ENCODE measurements at places on chromosomes 5 and 9.
A peak's percentile ranks its signal among the peaks of the same experiment; 100 is the strongest.

DNA sequence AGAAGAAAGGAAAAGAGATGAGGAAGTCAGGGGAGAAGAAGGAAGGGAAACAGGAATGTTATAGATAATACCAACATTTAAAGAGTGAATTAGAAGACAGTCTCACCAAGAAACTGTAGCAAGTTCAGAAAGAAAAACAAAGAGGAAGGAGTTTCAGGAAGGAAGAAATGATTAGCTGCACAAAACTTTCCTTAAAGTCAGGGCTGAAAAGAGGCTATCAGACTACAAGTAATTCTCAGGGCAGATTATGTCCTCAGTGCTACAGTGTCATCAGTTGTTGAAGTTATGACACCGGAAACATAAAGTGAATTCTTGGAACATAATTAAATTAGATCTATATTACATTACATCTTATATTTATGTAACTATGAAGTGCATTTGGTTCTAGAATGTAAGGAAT lies 226.9 kb downstream of the ARRDC3 start:
- no peak for DNase-seq

GRCh38 chr5:92525131-92525530 lies 1055.9 kb downstream of the NR2F1-AS1 start:
- no peak for DNase-seq

DNA sequence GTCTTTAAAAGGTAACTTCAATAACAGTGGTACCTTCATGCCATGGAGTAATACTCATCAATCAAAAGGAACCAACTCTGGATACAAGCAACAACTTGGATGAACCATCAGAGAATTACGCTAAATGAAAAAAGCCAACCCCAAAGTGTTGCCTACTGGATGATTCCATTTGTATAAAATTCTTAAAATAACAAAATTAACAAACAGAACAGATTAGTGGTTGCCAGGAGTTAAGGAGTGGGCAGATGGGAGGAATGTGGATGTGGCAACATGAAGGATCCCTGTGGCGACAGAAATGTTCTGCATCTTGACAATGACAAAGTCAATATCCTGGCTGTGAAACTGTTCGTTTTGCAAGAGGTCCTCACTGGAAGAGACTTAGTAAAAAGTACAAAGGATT lies 50.5 kb downstream of the SPTLC1 start:
- no peak for DNase-seq

GRCh38 chr9:27362447-27363210 lies 65.7 kb upstream of the EQTN start:
- DNase-seq = no peak

DNA sequence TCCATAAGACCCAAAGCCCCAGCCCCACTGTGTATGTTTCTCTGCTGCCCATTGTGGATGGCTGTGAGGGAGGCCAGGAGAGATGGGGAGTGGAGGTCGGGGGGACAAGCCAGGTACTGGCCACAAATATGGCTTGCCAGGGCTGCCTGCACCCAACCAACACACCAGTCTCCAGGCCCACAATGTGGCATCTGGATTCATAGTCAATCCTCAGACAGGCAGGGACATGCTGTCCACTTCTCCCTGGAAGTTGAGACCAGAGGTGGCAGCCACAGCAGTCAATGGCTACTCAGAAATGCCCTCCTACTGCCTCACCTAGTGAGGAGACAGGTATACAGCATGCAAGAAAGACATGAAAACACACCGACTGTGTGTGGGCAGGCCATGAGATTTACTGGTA lies 61.2 kb upstream of the SLC25A51 start:
- DNase-seq = no peak

DNA sequence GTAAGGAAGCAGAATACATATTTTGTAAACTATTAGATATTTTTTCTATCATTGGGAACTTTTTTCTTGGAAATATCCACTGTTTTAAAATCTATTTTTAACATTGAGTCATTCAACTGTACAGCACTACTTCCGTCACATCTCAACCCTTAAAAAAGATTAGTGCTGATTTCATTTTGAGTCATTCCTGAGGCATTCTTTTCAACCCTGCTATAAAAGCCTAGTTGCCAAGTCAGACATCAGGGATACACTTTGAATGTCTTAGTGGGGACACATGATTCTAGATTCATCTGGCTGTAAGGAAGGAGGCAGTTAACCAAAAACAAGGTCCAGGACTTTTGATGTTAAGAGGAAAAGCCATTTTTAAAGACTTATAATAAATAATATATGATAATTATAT lies 160.9 kb downstream of the GIN1 start:
- no peak for DNase-seq

DNA sequence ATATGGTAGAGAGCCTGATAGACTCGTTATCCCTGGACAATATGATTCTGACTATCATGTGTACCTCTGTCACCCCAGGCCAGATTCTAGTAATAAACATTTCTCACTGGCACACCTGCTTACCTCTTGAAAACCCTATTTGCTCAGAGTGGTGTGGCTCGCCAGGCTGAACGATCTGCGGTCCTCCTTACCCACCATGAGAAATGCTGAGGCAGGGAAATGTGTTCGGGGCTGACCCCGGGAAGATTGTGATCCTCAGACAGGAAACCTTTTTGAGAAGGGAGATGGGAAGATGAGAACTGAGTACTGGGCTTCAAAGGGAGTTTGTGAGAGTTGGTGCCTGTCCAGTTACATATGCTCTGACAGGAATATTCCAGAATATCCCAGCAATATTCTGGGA lies 10.7 kb upstream of the PRXL2C start:
- no peak for DNase-seq

DNA sequence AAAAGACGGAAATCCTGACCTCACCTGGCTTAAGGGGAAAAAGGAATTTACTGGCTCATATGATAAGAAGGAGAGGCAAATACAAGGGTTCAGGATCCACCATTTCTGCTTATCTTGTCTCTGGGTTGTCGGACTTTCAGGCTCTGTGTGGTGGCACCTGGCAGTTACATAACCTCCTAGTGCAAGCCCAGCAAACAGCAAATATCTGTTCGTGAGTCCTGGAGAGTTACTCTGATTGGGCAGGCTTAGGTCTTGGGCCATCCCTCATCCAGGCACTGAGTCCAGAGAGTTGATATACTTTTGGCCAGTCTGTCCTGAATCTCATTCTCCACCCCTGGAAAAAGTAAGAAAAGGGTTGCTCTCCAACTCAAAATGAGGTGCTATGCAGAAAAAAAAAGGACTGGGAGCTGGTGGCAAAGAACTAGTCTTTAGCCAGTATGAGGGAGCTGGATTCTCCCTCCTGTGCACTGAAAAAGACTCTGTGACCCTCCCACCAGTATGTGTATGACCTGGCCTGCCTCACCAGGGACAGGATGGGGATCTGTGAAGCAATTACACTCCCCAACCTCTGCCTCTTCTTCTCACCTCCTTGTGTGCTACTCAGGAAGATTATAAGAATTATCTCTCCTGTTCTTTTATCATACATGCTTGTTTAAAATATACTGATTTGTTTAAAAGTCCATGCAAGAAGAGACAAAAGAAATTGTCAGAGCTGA lies 282.9 kb downstream of the ARHGAP26 start:
- DNase-seq = no peak

DNA sequence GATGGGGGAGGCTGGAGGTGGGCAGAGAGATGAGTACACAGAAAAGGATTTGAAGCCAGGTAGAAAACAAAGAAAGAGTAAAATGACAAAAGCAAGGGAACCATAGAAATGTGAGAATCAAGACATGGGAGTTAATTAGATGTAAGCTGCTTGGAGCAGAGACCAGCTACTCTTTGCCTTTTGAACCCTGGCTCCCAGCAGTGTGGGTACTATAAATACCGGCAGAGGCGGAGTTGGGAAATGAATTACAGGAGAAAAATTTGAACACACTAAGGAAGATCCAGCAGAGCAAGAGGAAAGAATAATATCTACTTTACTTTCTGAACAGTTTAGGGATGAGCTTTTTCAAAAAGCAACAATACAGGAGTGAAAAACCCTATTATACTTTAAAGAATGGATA lies 36.5 kb downstream of the KIF24 start:
- DNase-seq = no peak

GRCh38 chr5:92237896-92238295 lies 854.8 kb upstream of the ARRDC3 start:
- DNase-seq = no peak

- no peak for DNase-seq
Measured at GRCh38 chr5:24747327-24747726, 102.5 kb upstream of the CDH10 start.

DNA sequence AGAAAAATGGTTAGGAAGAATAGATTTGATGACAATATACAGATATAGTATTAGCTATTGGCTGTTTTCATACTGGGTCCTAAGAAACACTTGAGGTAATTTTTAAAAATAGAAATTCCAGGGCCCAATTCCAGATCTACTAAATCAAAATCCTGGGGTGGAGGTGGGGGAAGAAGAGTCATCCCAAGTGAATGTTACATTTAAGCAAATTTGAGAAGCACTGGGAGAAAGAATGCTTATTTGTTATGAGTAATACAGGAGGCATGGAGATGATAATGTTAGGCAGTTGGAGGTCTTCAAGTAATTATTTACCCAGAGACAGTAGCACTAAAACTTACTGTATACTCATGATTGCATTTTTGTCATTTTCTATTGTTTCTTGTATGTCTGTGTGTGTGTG lies 93.0 kb upstream of the DAB2 start:
- no peak for DNase-seq

GRCh38 chr5:57906671-57907070 lies 424.1 kb upstream of the ACTBL2 start:
- no peak for DNase-seq

DNA sequence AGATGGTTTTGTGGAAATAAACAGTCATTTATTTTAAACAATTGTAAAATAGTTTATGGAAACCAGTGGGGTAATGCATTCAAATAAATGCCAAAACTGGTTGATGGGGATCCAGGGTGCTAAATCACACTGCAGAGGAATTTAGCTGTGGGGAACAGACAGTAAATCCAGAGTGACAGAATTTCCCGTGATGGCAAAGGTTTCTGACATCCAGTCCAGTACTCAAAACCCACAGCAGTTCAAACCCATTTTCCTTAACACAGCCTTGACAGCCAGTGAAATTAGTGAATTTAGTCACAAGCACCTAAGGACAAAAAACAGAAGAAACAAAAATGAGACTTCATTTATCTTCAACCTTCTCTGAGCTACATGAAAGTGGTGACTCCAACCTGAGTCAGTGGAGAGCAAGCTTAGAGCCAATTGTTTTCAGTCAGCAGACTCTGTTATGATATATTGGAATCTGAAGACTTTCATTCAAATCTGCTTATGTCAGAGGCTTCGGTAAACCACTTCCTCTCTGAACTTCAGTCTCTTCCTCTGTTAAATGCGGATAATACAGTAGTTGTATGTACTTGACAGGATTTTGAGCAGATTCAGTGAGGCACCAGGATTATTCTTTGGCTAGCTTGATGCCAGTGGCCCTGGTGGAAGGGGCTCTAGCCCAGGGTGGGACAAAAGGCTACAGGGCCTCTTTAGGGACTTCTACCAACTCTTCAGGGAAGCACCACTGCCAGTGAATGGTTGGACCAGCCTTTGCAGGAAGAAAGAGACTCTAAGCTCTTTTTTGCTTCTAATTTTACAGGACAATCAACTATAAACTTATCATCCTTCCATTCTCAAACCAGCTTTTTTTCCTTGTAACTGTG lies 185.3 kb downstream of the MAPKAP1 start:
- DNase-seq = peak; percentile 56

DNA sequence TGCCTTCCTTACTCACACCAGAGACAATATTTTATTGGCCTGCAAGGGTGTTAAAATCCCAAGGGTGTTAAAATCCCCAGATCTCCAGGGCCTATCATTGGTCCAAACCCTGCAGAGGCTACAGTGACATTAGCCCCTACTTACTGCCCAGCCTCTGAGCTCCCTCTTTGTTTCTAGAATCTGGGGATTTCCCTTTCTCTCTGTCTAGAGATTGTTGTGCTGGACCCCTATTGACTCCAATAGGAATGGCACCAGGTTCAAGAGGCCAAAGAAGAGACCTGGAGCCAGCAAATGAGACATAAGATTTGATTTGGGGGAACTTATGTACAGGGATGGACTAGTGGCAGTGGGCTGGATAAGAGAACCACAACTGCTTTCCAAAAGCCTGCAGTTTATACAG lies 53.3 kb upstream of the ZBED3 start:
- DNase-seq = no peak

DNA sequence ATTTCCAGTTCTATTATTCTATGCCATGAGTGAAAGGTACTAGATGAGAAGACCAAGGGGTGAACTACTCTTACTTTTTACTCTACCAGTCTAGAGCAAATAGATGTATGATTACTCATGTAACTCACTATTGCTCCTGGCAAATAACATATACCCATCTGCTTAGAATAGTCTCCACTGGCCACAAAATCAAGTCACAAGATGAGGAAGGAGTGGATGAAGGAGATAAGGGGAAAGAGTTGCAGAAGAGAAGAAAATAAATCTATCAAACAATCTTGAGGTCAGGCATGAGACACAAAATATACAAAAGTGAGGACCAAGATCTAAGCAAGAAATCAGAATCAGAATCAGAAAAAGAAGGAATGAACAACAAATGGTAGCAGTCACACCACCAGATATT lies 13.7 kb upstream of the NR4A3 start:
- no peak for DNase-seq

DNA sequence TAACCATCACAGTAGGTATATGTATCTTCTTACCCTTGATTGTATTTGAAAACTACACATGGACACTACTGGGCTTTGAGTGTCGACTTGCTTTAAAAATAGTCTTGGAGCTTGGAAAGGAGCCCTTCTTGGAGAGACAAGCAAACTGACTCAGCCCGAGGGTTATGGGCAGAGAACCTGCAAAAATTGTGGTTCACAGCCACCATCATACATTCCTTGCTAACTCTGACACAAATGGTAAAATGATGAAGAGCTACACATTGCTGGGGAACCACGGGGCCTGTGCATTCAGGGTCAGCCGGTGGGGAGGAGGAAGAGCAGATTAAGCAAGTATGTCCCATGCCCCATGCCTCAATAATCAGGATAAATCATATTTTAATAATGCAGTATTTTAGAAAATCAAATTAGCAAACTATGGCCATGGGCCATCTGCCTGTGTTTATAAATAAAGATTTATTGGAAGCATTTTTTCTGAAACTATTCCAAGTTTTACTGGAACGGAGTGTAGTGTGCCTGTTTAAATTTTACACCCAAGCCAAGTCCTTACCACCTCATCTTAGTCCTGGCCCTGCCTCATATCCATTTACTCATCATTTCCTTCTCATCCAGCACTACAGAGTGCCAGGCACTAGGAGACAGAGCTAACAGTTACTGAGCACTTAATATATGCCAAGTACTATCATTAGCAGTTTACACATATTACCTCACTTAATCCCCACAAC lies 195.7 kb downstream of the PALM2AKAP2 start:
- no peak for DNase-seq

- no peak for DNase-seq
Measured at GRCh38 chr5:20129501-20129900, 141.5 kb upstream of the CDH18 start.

- no peak for DNase-seq
Measured at GRCh38 chr9:106035806-106036205, 341.5 kb downstream of the TMEM38B start.

Data from CD4-positive, alpha-beta memory T cell (primary cell).